ENCODE measurements at places on chromosomes 2 and 18.
A peak's percentile ranks its signal among the peaks of the same experiment; 100 is the strongest.

DNA sequence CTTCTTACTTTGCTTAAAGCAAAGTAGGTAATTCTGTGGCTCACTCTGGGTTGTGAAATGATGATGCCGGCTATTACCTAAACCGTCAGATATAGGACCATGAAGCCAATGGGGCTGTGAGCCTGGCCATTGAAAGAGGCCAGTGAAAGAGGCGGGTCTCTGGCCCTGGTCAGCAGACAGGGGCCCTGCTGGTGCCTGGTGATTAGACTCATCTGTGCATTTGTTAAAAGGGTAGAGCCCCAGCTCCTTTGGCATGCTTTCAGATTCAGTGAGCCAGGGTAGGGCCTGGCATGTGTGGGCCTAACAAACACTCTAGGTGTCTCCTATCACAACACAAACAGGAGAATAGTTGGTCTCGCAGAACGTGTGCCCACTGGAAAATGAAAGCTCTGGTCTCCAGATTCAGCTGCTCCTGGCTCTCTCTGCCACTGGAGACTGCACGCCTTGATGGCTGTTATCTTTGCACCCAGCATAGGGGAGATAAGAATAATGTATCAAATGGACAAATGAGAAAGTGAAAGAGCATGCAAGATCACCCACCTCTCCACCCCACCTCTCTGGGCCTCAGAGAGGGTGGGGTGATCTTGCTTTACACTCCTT lies 6.9 kb downstream of the LRRC30 start:
- DNase-seq: no peak

DNA sequence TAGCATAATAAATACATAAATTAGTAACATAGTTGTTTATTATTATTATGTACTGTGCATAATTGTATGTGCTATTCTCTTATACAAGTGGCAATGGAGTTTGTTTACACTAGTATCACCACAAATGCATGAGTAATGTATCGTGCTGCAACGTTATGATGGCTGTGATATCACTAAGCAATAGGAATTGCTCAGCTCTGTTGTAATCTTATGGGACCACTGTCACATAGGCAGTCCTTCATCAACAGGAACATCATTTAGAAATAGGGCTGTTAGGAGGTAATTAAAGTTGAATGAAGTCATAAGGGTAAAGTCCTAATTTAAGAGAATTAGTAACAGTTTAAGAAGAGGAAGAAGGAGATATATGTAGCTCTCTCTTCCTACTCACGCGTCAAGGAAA lies 33.8 kb downstream of the TEX51 start:
- DNase-seq: no peak

DNA sequence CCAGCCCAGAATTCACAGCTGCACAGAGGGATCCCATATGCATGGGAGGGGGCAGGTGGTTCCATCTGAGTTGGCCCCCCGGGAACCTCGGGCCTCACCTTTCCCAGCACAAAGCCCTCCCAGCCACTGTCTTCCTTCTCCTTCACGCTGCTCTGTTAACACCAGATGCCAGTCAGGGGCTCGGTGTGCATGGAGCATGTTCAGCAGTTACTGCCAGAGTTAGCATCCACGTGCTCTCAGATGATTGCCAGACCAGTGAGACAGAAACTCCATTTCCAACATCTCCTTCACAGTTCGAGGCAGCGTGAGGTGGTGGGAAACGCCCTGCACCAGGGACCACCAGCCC lies 101.0 kb downstream of the PTGR3 start:
- DNase-seq: no peak

DNA sequence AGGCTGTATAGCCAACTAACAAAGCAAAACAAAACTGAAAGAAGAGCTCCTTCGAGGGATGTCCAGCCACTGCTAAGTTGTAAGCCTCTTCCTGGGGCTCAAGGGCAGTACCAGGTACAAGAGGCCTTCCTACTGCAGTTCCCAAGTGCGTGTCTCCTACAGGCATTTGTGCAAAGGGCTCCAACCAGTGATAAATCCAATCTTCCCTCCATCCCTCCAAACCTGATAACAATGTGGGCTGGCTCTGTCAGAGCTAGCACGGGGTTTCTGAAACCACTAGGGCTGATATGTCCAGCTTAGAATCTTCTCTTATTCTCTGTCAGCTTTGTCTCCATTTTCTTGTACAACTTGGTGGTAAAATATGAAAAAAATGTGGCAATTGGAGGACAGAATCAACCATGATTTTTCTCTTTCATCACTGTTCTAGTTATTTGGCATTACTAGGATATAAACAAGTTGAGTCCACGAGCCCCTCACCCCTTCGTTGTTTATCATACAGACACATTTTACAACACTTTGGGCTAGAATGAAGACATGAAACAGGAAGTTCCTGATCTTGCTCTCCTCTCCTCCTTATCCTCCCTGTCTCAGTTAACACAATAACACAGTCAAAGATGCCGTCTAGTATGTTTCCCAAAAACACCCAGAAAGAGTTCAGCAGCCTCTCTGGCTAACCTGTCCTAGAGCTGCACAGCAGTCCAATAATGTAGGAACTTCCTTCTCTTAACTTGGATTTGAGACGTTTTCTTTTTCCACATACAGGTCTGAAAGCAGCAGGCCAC lies 35.4 kb upstream of the WIPF1 start:
- DNase-seq: no peak

DNA sequence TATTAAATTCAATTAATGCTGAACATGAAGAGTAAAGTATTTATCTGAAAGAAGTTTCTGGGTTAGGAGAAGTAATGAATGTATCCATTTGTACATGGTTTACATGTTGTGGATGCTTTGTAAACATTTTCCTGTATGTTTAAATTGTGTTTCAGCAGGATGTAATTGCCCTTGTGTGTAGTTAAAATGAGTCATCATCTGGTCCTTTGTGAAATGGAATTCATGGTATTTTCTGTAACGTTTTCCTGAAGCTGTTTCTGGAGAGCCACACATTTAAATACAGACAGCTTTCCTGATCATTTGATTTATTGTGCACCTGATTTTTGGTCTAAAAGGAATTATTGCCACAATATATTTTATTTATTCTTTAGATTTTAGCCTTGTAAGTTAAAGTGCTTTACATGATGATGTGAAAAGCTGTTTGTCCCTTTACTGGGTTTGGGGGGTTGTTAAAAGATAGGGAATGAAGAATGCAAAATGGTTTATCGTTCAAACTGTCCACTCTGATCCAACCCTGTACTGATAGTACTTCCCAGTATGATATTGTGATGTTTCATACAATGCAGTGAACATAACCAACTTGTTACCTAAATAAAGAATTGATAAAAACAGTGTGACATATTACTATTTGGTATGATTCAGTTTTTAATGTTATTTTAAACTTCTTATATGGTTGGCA lies 41.7 kb upstream of the SLC3A1 start:
- peak; percentile 55 for DNase-seq

DNA sequence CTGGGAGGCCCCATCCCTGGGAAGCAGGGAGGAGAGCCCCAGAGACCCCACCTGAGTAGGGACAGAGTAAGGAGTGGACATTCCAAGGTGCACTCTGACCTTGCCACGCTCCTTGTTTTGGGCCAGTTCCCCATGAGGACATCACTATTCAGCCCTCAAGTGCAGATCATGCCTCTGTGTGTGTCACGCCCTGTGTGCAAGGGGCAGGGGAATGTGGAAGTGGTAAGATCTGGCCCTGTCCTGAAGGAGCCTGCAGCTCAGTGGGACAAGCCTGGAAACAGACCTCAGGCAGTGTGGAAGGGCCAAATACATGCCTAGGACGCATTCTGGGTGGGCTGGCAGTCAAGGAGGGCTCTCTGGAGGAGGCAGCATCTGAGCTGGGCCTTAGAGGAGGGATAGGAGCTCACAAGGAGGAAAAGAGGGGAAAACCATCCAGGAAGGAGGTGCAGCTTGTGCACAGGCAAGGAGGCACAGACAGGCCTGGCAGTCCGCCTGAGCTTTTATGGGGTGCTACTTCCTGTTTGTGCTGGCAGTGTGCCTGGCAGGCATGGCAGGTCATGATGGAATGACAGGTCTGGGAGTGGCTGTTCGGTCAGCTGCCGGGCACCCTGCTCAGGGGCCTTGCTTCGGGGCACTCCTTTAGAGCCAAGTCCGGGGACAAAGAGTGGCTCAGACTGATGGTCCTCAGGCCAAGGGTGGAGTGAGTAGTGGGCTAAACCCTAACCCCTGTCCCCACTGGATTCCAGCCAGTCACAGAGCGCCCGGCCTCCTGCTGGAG lies 3.3 kb downstream of the KLHL30 start:
- no peak for DNase-seq

DNA sequence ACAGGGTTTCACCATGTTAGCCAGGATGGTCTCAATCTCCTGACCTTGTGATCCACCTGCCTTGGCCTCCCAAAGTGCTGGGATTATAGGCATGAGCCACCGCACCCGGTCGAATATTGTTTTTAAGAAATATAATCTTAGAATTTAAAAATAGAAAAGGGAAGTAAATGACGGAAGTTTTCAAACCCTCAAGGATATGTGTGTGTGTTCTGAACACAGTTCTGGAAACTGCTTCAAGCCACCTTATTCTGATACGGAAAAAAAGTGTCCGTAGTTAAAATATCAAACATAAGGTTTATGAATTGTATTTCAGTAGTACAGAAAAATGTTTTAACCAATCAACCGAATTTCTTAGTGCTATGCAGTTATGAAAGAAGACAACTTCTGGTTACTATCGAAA lies 115.9 kb downstream of the UPP2 start:
- no peak for DNase-seq

- no peak for DNase-seq
Measured at GRCh38 chr2:173898178-173898668, 67.0 kb downstream of the SP3 start.

DNA sequence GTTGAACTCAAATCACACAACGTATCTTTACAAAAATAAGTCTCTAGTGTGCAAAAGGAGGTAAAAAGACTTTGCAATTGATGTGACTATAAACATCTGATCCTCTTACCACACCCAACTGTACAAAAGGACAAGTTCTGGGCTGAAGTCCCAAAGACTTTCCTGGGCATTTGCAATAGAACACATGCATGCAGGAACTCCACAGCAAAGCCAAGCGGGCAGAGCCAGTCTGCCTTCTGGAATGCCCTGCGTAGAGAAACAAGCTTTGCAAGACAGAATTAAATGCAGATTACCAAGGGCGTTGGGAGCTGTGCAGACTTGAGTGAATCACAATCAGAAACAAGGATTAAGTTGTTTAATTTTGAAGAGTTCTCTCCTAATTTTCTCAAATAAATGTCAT lies 208.4 kb upstream of the ZNF521 start:
- no peak for DNase-seq

GRCh38 chr2:236614551-236614950 lies 44.9 kb downstream of the ACKR3 start:
- no peak for DNase-seq

DNA sequence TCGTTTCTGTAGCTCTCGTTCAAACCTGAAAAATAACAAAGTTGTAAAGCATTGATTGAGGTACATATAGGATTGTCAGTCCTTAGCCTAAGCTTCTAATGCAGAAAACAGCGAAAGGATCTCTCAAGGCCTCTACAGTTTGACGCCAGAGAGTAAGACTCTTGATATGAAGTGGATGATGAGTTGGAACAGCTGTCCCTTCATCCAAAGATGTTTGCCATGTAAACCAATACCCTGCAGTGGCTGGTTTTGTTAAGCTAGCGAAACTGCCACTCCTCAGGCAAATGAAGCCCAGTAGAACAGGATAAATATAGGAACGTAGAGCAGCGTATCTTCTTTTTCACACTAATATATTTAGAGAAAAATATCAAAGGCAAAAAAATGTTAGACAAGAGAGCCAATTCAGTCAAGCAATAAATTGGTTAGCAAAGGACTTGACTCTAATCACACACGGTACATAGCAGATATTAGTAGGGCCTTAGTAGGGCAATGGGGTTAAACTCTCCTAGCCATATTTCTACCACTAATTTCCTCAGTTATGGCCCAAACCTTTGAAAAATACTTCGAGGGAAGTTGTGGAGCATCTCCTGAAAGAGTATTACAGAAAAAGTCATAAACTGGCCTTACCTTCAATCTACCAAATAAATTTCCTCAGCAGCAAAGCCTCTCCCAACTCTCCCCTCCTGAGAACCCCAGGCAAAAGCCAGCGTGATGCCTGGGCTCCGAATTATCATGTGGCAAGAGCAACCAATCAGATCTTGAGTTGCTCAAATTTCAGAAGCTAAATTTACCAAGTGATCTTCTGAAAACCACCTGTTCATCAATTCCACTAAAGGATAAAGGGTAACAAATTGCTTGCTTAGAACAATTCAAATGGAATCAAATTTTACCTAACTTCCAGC lies at the start of gene NEB:
Gene NEB, minus strand, starts transcription at position 706 of the 902 bp plus-strand sequence. CDS start 1,320 bp downstream, outside the sequence.
- DNase-seq: no peak

GRCh38 chr18:62073461-62074281 lies 113.2 kb downstream of the PIGN start:
- no peak for DNase-seq

DNA sequence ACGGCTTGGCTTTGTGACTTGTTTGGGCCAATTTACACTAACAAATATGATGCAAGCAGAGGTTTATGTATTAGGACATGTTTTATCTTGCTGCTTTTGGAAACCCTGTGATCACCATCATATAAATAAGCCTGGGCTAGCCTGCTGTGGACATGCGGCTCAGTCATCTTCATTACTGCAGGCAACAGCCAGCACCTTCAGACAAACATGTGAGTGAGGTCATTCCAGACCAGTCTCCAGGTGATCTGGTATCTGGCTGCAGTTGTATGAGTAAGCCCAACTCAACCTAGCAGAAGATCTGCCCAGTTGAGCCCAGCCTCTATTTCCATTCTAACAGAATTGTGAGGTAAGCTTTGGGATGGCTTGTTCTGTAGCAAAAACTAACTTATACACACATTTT lies 254.6 kb upstream of the ATP5MC3 start:
- DNase-seq: no peak

DNA sequence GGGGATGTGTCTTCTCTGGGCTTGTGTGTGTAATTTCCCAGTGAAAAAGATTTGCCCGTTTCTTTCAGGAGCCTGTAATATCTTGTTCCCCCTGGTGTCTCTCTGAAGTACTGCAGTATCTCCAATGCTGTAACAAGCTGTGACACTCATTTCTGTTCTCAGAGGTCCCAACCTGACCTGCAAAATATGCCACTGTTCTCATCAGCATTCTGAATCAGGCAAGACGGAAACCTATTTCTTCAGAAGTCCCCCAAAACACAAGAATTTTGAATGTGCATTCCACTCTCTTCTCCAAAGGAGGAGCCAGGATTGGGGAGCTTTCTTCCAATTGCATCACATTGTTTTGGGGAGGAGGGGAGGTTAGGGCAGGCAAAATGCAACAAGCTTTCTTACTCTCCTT lies 77.0 kb upstream of the CNGA3 start:
- DNase-seq: peak; percentile 56

DNA sequence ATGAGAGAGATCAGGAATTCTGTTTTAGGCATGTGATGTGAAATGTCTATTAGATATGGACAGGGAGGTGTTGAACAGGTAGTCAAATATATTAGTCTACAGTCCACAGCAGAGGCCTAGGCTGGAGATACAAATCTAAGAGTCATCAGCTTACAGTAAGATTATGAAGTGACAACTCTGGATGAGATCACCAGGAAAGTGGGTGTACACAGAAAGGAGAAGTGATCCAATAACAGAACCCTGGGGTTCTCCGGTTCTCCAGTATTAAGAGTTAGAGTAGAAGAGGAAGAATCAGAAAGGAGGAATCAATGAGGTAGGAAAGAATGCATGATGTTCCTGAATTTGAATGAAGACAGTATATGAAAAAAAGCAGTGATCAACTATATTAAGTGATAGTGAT lies 362.3 kb downstream of the FIGN start:
- DNase-seq: no peak
